ENCODE measurements at places on chromosomes 1 and 21.

GRCh38 chr21:43363506-43364260, 63.2 kb downstream of the SIK1 start:
- DNase-seq: no peak

GRCh38 chr1:99441299-99442095, 177.2 kb downstream of the PLPPR4 start:
- DNase-seq: no peak

GRCh38 chr1:167059045-167059808, 30.9 kb downstream of the GPA33 start:
- DNase-seq: no peak

DNA sequence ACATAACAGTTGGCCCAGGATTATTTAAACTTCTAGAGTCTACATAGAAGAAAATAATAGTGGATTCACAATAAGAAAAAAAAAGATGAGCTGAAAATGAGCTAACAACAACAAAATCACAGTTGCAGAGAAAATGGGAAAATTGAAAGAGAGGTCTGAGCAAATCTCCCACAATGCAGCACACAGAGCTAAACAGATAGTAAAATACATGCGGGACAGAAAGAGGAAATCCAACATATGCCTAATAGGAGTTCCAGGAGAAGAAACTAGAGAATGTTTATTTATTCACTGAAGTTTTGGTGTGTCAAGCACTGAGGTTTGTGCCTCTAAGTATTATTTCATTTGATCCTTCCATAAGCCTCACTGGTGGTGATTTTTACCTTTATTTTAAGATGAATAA, 45.5 kb upstream of the CACHD1 start:
- no peak for DNase-seq

DNA sequence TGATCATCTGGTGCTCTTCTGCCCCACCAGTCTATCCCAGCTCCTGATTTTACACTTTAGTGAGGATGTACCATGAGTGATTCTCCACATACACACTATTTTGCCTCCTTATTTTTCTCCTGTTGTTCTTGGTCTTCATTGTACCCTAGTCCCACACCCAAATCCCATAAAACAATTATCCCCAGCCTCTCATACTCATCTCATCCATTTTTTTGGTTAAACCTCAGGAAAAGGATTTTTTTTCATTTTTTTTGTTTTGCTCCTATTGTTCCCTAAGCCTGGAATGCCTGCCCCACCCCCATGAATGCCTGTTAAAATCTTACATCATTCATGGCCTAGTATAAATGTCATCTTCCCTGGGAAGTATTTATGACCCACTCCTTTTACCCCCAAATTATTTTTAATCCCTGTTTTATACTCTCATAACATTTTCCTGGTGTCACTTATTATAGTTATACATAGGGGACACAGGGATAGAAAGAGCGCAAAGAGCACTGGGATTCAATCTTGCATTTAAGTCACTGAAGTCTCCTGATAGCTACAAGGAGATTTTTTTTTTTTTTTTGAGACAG, 4.9 kb upstream of the LINGO4 start:
- DNase-seq: no peak

- no peak for DNase-seq
These were observed 290.4 kb downstream of the KCNT2 start for GRCh38 chr1:196317535-196318522.

- no peak for DNase-seq
These were observed 2.5 kb downstream of the FNDC10 start for GRCh38 chr1:1597275-1597930.

- DNase-seq: no peak
These were observed 89.7 kb downstream of the DMRTA2 start for GRCh38 chr1:50333595-50333974.

DNA sequence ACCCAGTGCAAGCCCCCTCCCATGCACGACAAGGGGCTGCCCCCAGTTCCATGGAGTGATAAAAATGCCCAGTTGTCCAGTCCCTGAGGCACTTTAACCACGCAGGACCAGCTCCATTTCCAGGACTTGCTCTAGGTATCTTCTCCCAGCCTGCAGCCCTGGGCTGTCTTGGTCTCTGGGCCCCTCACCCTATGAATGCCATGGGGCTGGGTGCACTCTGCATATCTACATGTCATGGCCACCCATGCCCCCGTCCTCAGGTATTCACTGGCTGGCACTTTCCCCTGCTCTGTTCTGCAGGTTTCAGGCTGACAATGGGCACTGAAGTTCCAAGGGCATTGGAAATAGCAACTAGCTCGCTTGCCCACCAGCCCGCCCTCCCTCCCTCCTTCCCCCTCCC, 19.6 kb upstream of the C1orf174 start:
- no peak for DNase-seq

GRCh38 chr1:110722807-110723206, 48.1 kb upstream of the KCNA3 start:
- DNase-seq: no peak

- no peak for DNase-seq
These were observed 5.7 kb downstream of the AK5 start for GRCh38 chr1:77287535-77287934.

- DNase-seq: no peak
These were observed 303.0 kb upstream of the AJAP1 start for GRCh38 chr1:4351453-4351852.

GRCh38 chr1:43379476-43379875, 10.1 kb downstream of the MED8 start:
- no peak for DNase-seq

GRCh38 chr1:207997486-207998268, 86.8 kb upstream of the CD34 start:
- DNase-seq: no peak

GRCh38 chr1:203306089-203306964, 1.0 kb downstream of the BTG2 start:
- DNase-seq: peak; percentile 33

- no peak for DNase-seq
These were observed 165.4 kb downstream of the PLXNA2 start for GRCh38 chr1:208078752-208079151.

GRCh38 chr1:37792943-37793686, 532 bp upstream of the MANEAL start:
- no peak for DNase-seq

GRCh38 chr1:55636696-55637095, 421.5 kb upstream of the USP24 start:
- no peak for DNase-seq

GRCh38 chr1:209256766-209257350, 326.7 kb upstream of the CAMK1G start:
- no peak for DNase-seq

DNA sequence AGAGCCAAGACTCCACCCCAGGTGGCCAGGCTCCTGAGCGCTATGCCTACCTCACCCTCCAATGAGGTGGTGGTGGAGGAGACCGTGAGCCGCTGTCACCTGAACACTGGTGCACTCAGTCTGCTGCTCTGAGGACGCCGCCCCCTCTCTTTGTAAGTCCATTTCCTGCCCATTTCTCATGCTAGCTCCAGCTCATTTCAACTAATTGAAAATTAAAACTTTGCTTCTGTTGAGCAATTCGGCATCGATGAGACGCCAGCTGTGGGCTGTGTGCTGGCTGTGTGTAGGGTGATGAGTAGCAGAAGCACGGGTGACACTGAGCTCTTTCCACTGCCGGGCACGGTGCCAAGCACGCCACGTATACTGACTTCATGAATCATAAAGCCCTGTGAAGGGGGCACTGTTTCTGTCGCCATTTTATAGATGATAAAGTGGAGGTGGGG, 11.2 kb downstream of the TNFRSF1B start:
- DNase-seq: no peak

- peak; percentile 42 for DNase-seq
These were observed 11.6 kb downstream of the LMNA start for GRCh38 chr1:156126043-156126629.

DNA sequence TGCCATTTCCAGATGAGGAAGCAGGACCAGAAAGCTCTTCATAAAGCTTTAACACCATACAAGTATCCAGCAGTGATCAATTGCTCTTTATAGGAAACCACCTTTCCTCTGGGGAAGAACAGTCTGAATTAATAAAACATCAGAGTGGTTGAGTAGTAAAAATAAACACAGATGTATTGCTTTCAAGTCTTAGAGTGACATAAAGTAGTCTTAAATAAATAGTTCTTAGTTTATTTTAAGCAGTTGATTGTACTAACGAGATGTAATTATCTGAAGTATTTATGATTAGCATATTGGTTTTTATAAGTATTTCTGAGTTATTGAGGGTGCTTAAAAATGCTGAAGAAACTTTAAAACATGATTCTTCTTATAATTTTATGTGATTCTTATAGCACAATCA, 67.0 kb downstream of the PRKAA2 start:
- no peak for DNase-seq

DNA sequence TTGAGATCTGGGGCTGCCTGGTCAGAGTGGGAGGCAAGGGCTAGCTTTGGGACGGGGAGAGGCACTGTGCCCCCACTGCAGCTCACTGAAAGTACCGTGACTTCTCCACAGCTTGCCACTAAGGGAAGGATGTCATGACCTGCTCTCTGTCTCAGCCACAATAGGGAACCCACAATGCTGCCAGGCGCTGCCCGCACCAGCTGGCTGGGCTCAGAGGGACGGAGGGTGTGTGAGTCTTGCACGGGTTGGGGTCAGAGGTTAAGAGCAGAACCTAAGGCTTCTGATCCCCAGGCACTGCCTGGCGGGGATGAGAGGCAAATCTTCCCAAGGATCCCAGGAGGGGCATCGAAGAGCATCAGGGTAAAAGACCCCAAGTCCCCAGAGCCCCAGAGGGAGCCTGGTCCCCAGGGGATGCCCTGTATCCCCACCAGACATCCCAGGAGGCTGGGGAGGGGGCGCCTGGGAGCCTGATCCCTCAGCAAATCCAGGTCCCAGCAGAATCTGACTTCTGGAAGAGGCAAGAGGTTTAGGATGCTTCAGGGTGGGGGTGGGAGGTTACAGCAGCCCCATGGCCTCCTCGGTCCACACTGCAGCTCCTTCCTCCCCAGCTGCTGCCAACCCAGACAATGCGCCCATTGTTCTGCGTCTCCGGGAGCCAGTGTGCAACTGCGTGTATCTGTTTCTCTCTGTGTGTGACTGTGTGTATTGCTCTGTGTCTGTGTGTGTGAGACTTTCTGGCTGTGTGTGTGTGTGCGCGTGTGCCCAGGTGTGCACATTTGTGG, 2.0 kb upstream of the MARCKSL1 start:
- DNase-seq: no peak

DNA sequence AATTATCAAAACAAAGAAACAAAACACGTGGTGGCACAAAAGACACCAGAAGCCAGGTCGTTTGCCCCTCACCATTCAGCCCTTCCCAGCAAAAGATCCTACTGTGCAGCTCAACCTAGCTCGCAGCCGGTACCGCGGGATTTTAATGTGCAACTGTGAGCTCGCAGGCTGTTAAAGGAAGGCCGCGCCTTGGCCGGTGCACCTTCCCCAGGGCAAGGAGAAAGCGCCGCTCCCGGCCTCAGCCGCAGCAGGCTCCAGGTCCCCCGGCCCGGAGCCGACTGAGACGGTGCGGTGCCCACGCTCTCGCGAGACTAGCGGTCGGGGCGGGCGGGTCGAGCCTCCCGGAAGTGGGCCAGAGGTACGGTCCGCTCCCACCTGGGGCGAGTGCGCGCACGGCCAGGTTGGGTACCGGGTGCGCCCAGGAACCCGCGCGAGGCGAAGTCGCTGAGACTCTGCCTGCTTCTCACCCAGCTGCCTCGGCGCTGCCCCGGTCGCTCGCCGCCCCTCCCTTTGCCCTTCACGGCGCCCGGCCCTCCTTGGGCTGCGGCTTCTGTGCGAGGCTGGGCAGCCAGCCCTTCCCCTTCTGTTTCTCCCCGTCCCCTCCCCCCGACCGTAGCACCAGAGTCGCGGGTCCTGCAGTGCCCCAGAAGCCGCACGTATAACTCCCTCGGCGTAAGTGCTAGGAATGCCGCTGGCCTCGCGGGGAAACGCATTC, at the start of gene AGL:
AGL (plus strand) TSS at position 618 of the 715 bp plus-strand sequence. CDS start 682 bp downstream, outside the sequence.
- DNase-seq: peak; percentile 9

DNA sequence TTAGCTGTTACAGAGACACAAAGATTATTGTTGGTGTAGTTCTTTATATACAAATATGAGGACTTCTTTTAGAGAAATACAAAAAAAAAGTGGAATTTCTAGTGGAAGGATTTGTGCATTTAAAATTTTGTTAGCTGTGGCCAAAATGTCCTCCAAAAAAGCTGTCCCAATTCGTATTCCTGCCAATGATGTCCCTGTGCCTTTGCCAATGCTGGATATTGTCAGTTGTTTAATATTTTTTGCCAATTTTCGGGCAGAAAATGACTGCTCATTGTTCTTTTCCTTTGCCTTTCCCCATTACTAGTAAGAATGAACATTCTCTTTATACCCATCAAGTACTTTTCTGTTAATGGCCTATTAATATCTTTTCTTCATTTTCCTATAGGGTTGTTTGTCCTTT, 110.0 kb upstream of the HOOK1 start:
- DNase-seq: no peak

GRCh38 chr21:45874716-45875415, 106.7 kb upstream of the COL6A1 start:
- DNase-seq: no peak

DNA sequence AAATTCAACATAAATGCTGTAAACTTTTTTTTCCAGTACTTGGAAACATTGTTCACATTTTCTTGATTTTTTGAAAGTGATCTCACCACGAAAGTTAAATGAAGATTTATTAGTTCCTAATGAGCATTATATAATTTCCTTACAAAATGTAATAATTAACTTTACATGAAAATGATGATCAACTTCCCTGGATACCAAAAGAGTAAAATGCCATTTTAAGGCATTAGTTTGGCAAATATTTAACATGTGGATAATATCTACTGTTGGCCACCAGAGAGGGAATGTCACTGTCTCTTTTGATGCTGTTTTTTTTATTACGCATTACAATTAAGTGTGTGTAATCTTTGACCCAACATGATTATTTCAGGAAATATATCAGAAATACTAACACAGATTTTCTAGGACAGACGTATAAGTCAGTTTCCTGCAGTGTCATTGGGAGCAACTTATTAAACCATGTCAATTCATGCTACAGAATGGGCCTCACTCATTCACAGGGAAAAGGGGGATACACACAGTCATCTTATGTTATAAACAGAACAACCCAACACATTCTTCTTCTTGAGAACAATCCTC, 903.9 kb upstream of the ADGRL2 start:
- DNase-seq: no peak

- DNase-seq: no peak
These were observed 67.3 kb upstream of the AKT3 start for GRCh38 chr1:243917177-243917862.

- DNase-seq: no peak
These were observed 95.1 kb downstream of the GPATCH2 start for GRCh38 chr1:217535601-217536377.

DNA sequence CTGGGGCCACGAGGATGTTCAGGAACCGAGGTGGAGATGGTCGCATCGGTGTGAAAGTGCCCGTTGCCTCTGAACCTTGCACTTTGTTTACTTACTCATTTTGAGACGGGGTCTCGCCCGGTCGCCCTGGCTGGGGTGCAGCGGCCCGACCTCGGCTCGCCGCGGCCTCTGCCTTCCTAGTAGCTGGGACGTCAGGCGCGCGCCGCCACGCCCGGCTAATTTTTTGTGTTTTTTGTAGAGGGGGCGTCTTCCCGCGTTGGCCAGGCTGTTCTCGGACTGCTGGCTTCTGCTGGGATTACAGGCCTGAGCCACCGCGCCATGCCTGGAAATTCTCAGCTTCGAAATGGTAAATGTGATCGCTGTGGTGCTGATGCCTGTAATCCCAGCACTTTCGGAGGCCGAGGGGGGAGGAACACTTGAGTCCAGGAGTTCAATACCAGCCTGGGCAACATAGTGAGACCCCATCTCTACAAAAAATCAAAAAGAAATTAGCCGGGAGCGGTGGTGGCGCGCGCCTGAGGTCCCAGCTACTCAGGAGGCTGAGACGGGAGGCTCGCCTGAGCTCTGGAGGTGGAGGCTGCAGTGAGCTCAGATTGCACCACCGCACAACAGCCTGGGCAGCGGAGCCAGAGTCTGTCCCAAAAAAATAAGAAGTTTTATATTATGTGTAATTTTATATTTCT, 684 bp upstream of the MRPL20 start:
- DNase-seq: no peak

Data from esophagus squamous epithelium (tissue), 5 donors.